ENCODE measurements at places on chromosomes 6 and 20.

DNA sequence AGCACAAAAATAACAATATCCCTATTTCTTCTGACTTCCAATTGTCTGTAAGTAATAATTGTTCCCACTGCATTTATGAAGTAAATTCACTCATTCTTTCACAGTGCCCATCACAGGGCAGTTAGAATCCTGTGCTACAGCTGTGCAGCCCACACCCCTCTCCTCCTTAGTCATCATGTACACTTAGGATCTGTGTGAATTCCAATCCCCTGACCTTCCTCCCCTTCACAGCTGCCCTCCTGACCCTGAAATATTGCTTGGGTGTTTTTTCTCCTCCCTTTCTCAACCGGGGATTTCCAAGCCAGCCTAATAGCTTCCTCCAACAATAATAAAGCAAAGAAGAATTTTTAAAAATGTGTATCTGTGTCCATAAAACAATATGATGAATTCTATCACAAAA lies 91.5 kb upstream of the BEND6 start:
- no peak for DNase-seq

- no peak for DNase-seq
These were observed 46.9 kb upstream of the POU3F2 start for GRCh38 chr6:98787435-98787834.

GRCh38 chr20:6113951-6114350 lies 8.9 kb downstream of the FERMT1 start:
- DNase-seq: no peak

- DNase-seq: no peak
These were observed 51.2 kb upstream of the LYRM2 start for GRCh38 chr6:89689732-89690131.

DNA sequence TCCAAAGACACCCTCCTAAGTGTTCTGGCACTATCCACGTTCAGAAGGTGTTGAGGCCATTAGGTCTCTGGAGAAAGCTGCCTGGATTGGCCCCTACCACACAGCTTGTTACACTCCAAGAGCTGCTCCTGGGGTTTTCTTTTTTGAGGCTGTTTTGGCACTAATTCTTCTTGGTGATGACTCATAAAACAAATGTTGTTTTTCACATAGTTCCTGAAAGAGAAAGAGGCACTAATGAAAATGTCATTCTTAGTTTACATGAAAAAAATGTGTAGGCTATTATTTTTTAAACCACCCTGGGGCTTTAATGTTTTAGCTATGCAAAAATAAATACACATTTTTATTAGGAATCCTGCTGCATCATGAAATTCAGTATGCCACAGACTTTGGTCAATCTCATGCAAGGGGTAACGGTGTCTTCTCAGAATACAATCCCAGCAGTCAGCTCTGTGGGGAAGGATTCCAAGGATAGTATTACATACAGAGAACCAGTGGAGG lies 38.1 kb downstream of the TBPL1 start:
- no peak for DNase-seq

DNA sequence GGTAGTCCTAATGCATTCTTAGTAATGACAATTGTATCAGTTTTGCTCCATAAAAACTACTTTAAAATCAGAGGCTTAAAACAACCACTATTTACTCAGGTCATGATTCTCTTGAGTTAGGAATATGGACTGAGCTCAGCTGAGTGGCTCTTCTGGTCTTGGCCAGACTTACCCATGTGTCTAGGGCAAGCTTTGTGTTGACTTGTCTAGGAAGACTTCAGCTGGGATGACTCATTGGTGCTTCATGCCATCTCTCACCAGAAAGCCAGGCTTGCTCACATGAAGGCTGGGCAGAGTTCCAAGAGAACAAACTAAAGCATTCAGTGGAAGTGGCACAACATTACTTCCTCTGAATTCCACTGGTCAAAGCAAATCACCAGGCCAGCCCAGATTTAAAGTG lies 155.3 kb downstream of the DHX35 start:
- DNase-seq: no peak

DNA sequence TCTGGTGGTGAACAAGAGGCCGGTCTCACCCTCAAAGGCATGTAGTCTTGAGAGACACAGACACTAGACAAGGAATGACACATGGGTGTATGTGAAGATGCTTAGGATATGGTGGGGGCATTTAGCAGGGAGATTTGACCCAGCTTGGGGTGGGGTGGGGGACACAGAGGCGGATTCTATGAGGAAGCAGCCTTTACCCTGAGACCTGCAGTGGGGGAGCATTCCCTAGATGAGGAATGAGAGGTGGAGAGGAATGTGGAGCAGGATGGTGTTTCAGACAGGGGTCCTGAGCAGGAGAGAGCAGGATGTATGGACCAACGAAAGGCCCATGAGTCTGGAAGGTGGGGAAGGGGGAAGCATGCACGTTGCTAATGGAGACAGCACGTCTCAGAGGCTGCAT lies 57.8 kb downstream of the PHACTR3 start:
- no peak for DNase-seq

DNA sequence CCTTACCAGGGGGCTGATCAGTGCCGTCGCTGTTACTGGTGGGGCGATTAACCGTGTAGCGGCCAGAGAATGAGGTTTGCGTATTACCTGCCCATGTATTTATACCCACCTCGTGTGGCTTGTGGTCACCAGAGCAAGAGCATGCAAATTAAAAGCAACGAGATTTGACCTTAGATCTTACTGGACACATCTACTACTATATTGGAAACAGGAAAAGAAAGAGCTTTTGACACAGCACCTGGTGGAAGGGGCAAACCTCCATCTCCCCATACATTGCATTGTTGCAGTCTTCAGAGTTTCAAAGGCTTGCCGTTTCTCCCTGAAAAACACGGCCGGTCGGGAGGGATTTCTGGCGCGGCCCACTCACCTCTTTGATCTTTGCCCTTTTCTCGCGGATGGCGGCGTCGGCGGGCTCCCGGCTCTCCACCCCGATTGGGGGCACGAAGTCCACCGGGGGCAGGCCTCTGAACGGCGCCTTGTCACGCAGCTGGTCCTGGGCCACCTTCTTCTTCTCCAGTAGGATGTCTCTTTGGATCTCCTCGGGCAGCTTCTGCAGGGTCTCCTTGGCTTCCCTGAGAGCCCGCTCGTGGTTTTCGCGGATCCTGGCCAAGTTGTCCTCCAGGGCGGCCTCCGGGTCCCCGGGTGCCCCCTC lies 1.3 kb downstream of the MAN1A1 start:
- DNase-seq: peak; percentile 18

GRCh38 chr6:13695252-13695651 lies 16.4 kb downstream of the RANBP9 start:
- DNase-seq: no peak

- no peak for DNase-seq
These were observed 72.2 kb downstream of the RPP40 start for GRCh38 chr6:4931530-4932227.

DNA sequence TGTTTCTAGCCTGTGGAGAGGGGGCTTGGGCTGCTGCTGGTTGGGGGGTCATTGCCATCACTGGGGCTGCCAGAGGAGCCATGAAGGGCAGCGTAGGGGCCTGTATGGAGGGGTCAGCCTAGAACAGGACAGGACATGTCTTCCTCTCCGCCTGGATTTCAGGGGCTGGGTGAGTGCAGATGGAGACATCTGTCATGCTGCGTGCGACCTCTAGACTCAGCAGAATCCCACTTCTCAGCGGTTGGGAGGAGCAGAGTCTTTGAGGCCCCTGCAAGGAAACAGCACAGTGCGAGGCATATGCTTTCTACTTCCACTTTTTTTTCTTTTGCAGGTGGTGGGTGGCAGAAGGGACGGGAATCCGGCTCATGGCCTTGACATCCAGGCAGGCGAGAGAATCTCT lies 67.9 kb downstream of the EZR start:
- no peak for DNase-seq

DNA sequence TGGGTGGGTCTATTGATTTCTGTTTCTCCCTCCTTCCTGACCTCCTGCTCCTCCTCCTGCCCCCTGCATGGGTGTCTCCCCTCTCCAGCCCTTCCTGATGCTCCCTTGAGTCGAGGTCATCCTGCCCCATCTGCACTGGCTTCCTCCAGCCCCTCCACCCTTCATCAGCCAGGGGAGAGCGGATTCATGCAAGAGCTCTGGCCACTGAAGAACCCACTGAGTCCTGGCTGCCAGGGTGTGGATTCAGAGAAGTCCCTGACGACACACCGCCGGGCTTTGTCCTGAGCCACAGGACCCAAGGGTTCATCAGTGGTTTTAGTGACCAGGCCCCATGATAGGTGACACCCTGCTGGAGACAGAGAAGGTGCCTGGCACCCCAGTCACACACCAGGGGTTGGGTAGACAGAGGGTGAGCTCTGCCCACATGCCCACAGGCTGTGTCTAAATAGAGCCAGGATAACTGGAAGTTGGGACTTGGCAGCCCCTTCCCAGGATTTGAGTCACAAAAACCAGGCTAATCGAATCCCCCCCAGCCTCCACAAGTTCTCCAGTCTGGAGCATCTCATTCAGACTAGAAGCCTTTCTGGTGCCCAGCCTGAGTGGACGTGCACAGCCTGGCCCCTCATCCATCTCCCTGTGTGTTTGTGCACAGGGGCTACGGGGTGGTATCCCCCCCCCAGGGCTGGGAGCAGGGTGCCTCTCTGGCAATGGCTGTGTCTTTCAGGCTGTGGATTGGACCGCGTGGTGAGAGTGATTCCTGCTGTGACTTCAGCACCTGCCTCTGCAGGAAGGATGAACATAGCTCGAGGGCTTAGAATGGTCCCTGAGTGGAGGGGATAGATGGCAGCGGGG lies 1.2 kb downstream of the GFRA4 start:
- no peak for DNase-seq

GRCh38 chr20:44743916-44744655 lies 1.6 kb upstream of the KCNK15 start:
- DNase-seq: no peak

DNA sequence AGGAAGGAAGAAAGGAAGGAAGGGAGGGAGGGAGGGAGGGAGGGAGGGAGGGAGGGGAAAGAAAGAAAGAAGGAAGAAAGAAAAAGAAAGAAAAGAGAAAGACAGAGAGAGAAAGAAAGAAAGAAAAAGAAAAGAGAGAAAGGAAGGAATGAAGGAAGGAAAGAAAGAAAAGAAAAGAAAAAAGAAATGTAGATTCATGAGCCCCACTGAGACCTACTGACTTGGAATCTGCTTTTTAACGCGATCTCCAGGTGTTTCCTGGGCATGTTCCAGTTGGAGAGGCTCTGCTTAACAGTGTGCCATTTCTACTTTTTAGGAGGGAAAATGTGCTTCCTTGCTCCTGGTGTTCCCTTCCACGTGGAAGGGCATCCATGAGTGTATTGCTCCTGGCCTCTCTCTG lies 16.4 kb downstream of the DEFB132 start:
- DNase-seq: no peak

DNA sequence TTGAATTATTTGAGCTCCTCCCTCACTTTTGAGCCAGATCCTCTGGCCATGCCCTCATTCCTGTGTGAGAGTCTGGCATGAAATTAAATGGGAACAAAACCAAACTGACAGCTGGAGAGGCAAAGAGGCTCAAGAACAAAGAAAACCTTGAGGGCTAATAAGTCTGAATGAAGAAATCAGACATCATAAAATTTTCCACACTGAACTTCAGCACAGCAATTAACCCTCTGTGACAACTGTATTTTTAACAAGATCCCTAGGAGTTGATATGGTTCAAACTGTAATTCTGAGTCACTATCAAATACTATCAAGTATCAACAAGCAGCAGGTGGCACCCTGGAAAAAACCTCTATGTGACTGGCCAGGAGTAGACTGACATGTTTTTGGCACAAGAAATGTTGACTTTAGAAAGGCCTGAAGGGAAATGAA lies 109.4 kb upstream of the EMILIN3 start:
- no peak for DNase-seq

DNA sequence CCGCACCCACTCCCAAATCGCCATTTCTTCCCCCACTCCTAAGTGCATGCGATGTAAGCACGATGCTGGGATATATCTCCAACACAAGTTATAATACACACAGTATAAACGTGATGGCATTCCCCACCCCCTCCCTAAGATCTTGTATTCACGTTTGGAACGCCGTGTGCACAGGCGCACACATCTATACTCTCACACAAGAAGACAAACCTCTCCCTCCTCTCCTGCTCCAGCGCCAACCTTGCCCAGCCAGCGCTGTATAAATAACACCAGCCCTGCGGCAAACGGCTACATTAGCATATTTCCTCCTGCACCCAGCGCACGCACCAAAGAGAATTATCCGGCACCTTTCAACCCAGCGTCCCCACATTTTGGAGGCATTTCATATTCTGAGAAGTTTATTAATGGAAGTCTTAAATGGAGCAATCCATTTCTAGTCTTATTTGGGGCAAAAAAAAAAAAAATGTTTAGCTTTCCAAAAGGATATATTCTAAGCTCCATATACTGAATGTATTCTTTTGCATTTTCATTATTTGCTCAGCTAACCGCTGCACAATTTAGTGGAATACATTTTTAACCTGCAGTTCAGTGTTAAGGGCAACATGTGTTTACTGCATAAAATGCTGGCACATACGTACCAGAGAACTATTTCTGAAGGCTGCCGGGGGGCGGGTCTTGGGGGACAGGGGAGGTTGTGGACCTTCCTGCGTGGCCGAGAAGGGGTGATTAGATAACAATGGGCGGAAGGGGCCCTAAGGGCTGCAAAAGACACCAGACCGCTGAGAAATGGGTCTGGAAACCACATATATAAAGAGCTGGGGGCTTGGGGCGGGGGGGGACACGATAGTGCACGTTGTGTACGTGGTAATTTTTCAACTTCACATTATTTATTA lies 1.1 kb upstream of the SLC22A23 start:
- DNase-seq: no peak

DNA sequence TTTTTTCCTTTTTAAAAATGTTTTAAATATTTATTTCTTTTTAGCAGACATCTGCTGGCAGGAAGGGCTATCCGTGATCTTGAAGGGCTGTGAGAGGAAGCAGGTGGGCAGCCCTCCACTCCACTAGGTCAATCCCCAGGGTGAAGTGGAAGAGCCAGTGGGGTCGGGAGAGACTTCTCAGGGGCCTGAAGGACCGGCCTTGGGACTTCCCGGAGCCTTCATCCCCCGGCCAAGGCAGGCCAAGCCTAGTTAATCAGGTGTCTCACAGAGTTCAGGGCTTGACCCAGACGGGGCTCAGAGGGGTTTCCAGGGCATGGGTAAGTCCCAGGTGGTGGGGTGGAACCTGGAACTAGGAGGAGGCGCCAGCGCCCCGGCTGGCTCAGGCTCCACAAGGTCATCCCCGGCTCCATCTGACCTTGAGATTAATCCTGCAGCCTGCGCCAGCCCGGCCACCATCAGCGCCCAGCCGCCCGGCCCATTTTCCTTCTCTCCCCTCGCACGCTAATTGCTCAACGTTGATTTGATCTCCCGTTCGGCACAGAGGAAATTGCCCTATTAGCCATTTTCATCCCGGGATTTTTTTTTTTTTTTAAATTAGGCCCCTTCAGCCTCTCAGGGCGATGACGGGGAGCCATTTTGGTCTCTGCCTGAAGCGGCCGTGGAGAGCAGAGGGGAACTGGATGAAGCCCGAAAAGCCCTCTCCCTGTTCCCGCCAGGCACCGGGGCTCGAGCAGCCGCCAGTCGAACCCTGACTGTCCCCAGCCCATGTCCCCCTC lies 44.4 kb downstream of the MDFI start:
- DNase-seq: no peak

DNA sequence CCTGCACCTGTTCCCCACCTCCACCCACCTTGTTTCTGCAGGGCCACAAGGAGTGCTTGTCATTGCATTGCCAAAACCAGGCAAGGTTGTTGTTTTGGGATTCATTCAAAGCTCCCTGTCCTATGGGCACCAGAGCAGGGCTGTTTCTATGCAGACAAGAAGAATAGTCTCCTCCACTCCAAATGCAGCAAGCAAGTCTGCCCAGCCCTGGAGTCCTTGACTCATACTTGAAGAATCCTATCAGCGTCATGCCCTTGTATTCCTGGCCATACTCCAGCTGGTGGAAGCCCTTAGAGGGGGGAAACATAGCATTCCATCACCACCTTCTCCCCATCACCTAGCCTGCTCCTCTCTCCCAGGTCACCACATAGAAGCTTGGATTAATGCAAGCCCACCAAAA lies 145.3 kb upstream of the ECI2 start:
- DNase-seq: no peak
